HS-27A (cell line): ENCODE measurements at places on chromosomes 16 and 17.
A peak's percentile ranks its signal among the peaks of the same experiment; 100 is the strongest.

GRCh38 chr17:16418685-16419068, 3.3 kb downstream of the TRPV2 start:
- DNase-seq, result no peak

DNA sequence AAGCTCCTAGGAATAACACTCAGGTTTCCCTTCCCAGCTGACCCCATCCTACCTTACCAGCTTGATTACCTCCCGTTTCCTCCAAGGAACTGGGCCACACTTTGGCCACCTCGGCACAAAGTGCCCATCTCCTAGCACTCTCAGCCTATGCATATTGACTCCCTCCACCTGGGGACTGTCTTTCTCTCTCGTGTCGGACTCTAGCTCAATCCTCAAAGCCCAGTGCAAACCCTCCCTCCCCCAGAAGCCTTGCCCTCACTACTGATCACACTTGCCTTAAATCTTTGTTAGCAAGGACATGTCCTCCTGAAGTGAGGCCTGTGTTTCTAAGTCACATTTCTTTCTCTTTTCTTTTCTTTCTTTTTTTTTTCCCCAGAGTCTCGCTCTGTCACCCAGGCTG, 2.6 kb upstream of the RAB26 start:
- no peak for DNase-seq

DNA sequence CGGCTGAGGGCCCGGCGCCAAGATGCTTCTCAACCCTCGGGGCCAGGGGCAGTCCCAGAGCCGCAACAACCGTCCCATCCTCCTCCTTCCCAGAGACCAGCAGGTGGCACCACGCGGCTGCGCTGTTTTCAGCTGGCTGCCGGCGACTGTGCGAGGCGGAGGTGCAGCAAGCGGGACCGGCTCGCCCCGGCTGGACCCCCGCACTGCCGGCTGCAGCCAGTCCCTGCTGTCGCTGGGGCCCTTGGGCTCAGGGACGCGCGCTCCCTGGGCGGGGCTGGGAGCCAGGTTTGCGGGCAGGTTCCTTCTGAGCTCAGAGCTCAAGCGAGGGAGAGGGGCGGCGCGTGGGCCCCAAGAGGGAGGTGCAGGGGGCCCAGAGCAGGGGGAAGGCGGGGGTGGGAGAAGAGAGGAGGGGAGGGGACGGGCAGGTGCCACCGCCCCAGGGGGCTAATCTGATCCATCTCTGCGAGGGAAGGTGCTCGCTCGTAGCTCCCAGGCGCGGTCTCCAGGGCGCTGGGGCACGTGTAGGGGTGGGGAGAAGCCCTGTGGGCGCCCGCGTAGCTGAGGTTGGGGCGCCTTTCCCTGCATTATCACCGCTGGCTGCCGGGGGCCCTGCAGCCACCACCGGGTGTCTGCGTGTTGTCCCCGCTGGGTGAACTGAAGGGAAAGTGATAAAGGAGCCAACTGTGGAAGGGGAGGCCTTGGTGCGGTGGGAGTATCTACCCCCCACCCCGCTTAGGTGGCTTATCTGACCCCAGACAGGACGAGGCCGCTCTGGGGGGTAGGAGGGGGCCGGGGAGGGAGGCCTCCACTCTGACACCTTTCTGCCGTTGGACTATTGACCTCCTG, 24.2 kb downstream of the STAT5A start:
- no peak for DNase-seq

- peak; percentile 62 for DNase-seq
Measured at GRCh38 chr17:51121620-51122472, 1.2 kb upstream of the SPAG9 start.

- no peak for DNase-seq
Measured at GRCh38 chr16:86398622-86399021, 111.7 kb upstream of the FOXF1 start.

- DNase-seq, result no peak
Measured at GRCh38 chr16:66751992-66752322, 548 bp upstream of the DYNC1LI2 start.

- peak; percentile 15 for DNase-seq
Measured at GRCh38 chr17:77476931-77477805, 336.4 kb downstream of the SEC14L1 start.

DNA sequence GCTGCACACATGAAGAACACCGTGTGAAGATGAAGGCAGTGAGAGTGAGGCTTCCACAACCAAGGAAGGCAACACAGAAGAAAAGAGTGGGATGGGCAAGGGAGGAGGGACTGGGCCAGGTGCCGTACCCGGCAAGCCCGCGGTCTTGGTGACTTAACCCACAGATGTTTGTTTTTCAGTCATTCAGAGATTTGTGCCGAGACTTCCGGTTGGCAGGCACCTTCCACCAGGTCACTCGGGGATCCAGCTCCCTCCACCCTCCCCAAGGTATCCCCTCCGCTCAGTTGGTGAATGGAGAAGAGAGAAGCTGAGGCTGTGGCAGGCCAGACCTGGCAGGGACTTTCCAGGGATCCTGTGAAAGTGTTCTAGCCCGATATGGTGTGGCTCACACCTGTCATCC, 4.9 kb upstream of the KREMEN2 start:
- DNase-seq, result no peak

DNA sequence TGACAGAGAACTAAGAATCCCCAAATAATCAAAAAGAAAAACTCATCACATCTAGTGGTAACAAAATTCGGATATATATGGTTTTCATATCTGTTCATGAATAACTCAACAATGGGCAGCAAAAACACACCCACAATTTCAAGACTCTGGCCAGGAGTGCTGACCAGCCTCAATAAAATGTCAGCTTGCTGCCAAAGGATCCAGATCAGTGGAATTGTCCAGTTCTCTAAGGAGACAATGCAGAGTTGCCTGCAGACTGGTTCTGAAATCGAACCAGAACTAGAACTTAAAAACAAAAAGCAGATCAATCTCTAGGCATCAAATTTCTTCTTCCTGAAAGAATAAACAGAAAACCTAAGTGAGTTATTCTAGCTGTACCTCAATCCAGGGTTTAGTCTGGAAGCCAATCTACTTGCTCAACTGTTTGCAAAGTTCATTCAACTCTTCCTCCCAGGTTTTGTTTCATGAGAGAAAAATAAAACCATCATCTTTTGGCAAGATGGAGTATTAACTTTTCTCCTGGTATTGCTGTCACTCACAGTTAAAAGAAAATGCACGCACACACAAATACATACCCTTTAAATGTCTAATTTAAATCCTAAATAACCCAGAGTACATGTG, 61.0 kb downstream of the CFDP1 start:
- DNase-seq, result no peak

DNA sequence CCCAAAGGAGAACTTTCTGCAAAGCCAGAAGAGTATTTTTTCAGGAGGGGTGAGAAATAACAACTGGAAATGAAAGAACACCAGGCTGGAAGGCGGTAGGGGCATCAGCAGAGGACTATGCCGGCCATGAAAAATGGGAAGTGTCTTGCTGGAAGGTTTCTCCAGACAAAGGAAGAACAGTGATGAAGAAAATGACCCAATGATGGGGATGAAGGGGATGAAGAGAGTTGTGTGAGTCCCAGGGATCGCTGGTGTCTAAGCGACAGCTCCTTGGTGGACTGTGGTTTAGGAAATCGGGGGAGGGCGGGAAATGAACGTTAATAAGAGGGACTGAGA, 623 bp downstream of the TTLL6 start:
- no peak for DNase-seq

- peak; percentile 67 for DNase-seq
Measured at GRCh38 chr16:88772871-88773811, 11.9 kb downstream of the PIEZO1 start.

GRCh38 chr17:4815043-4815675, 8.2 kb downstream of the PLD2 start:
- no peak for DNase-seq

GRCh38 chr17:57671667-57672632, 73.1 kb downstream of the CCDC182 start:
- DNase-seq, result peak; percentile 22

- DNase-seq, result no peak
Measured at GRCh38 chr16:11742093-11742535, 543 bp downstream of the TXNDC11 start.

GRCh38 chr16:797120-797420, 3.5 kb downstream of the GNG13 start:
- no peak for DNase-seq

GRCh38 chr17:39408360-39408759, 6.9 kb upstream of the FBXL20 start:
- DNase-seq, result no peak

- DNase-seq, result no peak
Measured at GRCh38 chr16:83244057-83244456, 563.7 kb upstream of the HSBP1 start.

GRCh38 chr16:85446951-85447692, 166.0 kb upstream of the GSE1 start:
- no peak for DNase-seq

DNA sequence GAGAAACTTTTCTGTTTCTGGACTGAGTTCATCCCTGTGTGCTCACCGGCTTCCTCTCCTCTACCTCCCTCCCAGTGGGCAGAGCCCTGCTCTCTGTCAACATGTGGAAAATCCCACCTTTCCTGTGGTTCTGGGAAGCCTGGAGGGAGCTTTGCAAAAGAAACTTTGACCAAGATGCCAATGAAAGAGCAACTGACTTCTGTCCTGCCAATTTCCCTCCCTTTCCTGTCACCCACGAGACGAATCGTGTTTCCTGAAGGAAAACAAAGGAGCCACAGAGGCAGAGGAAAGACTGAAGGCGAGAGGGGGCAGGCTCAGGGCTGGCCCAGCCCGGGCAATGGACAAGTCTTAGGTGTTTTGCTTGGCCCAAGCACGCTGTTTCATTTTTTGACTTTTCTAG, 82.8 kb downstream of the PLCG2 start:
- no peak for DNase-seq

- no peak for DNase-seq
Measured at GRCh38 chr16:4295581-4295980, 20.3 kb upstream of the GLIS2 start.

- no peak for DNase-seq
Measured at GRCh38 chr16:63005356-63005755, 969.1 kb upstream of the CDH8 start.

DNA sequence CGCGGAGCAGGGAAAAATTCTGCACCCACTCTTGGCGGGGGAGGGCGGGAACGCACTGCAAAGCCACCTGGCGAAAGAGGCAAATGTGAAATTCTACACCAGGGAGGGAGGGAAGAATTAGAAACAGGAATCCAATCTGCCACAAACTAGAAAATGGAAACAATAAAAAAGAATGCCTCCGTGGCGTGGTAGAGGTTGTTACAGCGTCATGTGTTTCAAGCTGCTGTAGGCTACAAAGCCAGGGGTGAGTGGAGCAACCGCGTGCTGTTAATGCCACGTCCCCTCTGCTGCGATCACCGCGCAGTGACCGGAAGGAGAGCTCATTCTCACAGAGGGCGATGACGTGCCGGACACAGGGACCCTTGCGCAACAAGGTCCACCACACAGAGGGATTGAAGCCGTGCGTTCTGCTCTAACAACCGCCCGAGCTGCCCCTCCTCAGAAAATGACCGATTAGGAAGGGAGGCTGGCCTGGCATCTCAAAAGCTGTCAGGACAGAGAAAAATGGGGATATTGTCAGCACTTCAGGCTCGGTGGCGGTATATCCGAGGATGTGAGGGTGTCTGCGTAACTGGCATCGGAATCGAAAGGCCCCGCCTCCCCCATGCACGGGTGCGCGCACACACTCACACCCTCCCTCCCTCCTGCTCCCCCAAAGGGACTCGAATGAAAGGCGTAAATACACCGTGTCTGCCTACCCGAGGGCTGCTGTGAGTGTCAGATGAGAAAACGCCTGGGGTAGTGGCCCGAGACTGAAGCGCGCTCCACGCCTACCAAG, 70.8 kb upstream of the TNRC6C start:
- DNase-seq, result no peak

DNA sequence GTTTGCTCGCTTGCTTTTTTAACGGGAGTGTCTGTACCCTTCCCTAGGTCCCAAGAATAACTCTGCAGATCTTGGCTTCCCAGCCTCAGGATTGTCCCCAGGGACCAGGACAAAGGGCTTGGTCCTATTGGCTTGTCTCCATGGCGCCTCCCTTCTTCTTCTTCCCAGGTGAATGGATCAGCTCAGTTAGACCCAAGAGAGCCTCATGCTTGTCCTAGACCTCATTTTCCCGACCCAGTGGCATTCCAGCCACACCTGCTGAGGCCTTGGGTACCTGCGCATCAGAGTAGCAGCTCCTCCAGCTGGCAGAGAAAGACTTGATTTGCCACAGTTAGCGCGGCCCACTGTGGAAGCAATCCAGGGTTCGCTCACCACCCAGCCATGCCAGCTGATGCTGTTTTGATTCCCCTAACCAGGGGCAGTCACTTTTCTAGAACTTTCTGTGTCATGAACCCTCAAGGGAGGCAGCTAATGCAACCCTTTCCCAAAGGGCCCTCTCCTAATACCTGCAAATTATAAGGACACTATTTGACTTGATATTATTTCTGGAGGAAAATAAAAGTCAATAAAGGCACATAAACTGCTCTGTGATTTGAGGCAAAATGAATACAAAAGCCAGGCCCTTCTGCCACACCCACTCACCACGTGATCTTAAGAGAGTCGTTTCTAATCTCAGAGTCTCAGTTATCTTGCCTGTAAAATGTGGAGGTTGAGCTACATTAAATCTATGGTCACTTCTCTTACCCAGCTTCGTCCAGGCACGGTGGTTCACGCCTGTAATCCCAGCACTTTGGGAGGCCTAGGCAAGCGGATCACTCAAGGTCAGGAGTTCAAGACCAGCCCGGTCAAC, 13.9 kb downstream of the GPR142 start:
- no peak for DNase-seq

- DNase-seq, result no peak
Measured at GRCh38 chr16:4795828-4796572, 831 bp downstream of the SMIM22 start.
